ENCODE measurements at places on chromosomes 5 and 9.

DNA sequence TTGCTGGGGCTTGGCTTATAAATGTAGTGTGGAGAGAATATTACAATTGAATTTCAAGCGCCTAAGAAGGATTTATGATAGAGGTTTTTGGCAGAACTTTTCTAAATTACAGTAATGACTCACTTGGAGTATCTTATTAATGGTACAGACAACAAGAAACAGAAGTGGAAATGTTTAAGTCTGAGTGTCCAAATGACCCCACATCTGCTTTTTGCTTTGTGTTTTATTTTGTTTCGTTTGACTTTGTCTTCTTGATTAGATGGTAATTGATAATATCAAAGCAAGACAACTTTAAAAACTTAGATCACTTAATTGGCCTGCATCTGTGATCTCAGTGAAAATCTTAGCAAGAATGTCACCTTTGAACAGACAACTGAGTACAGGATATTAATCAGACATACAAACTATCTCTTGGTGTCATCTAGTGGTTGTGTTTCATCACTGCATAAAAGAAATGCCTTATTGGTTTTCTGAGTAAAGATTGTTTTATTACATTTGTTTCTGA, 577.4 kb downstream of the ISL1 start:
- no peak for DNase-seq

GRCh38 chr5:32713770-32714381, 2.8 kb downstream of the NPR3 start:
- peak; percentile 69 for DNase-seq

GRCh38 chr5:107458322-107458721, 212.4 kb downstream of the EFNA5 start:
- no peak for DNase-seq

- DNase-seq = no peak
These were observed 30.2 kb upstream of the BOD1 start for GRCh38 chr5:173646692-173647091.

DNA sequence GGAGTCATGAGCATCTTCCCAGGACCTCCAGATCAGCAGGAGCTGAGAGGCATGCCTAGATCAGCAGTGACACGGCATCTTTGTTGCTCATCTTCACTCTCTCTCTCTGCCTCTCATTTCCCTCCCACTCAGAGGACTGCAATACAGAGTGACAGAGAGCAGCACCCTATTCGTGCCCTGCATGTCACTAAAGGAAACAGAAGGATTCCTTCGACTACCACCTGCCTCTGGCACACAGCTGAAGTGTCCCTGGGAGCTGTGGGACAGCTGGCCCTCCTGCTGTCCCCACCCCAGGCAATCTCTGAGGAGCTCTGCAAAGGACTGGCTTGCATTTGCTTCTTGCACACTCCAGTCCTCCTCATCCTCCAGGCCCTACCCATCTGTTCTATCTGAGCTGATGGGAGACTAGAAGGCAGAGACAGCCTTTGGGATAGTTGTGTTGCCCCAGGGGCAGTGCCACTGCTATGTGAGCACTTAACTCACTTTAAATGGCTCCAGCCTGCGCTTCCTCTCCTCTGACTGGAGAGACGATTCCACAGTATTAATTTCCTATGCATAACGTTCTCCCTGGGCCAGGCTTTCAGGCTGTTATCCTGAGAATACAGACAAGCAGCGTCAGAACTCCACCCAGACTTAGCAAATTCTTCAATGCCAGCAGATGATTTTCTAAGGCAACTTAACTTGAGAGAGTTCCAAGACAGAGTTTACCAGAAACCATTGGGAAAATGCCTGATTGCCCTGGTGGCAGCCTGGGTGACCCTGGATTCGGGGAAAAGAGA, 167.6 kb upstream of the MAP1B start:
- no peak for DNase-seq

DNA sequence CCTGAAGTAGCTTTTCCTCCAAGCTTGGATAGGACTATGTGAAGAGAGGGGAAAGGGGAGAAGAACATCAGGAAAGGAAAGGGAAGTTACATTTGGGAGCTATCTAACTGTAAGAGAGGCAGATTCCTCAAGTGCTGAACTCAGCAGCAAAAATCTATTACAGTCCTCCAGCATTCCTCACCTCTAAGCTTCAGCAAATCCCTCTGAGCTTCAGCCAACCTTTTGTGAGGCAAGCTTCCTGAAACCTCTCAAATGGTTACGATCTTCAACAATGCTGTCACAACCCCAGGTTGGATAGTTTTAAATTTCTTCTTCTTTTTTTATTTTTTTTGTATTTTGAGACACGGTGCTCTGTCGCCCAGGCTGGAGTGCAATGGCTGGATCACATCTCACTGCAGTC, 2.5 kb upstream of the RNF38 start:
- DNase-seq = no peak

DNA sequence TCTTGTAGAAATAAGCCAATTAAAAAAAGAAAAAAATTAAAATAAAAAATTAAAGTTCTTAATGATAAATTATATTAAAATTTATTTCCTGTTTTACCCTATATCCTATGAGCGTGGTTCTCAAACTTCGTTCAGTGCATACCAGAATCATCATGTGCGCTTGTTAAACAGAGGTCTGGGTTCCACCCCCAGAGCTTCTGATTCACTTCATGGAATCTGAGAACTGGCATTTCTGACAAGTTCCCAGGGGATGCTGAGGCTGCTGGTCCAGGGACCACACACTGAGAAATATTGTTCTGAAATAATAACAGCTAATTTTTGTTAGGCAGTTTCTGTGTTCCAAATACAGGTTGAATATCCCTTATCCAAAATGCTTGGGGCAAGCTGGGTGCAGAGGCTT, 79.3 kb downstream of the TMC1 start:
- DNase-seq = no peak

GRCh38 chr5:89275066-89275855, 392.3 kb upstream of the MEF2C start:
- no peak for DNase-seq

DNA sequence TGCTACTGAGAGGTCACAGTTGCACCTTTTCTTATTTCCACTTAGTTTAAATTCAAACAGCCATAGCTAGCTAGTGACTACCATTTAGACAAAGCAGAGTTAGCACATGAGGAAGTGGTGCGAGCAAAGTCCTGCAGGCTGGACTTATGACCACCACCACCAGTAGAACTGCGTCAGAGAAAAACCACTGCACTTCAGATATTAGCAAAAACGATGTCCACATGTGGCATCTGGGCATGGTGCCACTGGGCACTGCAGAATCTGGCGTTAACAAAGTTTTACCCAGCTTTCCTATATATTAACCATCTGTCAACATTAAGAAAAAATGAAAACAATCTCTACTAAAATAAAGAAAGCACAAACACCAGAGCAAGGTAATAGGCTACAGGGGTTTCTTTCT, 80.1 kb downstream of the SPTLC1 start:
- no peak for DNase-seq

- no peak for DNase-seq
These were observed 120.9 kb downstream of the WNK2 start for GRCh38 chr9:93304574-93305496.

- DNase-seq = no peak
These were observed 40.7 kb downstream of the F2RL2 start for GRCh38 chr5:76582230-76583162.

- no peak for DNase-seq
These were observed 259.5 kb downstream of the GRIA1 start for GRCh38 chr5:153749960-153750359.

GRCh38 chr9:89765211-89765946, 160.6 kb downstream of the GADD45G start:
- DNase-seq = no peak

- DNase-seq = no peak
These were observed 2.9 kb upstream of the CAMSAP1 start for GRCh38 chr9:135910216-135910615.

All from GDM1 (cell line).